ENCODE measurements at places on chromosomes 12 and 14.

- no peak for DNase-seq
Observed at GRCh38 chr12:89655841-89656240, 52.8 kb downstream of the ATP2B1 start.

GRCh38 chr12:6822426-6823135 lies 960 bp downstream of the GPR162 start:
- DNase-seq, result no peak

DNA sequence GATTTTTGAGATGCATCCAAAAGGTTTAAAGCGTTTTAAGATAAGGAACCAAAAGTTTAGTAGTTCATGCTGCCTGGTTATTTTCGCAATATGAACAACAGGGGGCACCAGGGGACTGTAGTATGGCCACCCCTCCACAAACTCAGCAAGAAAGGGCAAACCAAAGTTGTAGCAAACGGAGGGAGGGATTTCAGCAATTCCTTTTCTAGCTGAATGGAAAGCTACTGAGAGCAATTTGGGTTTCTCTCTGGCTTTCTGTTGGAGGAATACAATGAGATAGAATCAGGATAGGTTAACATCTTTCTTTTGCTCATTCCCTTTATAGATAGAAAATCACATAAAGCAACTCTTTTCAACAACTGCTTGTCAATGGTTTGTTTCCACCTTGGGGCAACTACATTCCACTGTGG lies 62.5 kb downstream of the DRAM1 start:
- DNase-seq, result no peak

GRCh38 chr14:89746654-89747053 lies 207.9 kb downstream of the EFCAB11 start:
- no peak for DNase-seq

DNA sequence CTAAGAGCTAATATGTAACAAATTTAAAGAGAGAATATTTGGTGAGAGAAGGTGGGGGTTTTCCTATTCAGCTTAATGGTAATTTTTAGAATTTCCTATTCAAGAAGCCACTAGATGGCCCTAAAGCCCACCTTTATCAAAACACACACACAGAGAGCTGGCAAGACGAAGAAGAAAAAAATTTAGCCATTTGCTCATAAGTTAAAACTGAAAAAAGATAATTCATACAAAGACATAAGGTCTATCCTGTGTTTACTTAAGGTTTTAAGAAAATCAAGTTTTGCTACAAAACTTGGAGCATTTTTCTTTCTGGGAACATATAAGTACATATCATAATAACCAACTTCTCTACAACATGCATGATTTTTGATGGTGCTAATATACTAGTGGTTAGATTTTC lies 46.8 kb upstream of the PCED1B start:
- DNase-seq, result no peak

DNA sequence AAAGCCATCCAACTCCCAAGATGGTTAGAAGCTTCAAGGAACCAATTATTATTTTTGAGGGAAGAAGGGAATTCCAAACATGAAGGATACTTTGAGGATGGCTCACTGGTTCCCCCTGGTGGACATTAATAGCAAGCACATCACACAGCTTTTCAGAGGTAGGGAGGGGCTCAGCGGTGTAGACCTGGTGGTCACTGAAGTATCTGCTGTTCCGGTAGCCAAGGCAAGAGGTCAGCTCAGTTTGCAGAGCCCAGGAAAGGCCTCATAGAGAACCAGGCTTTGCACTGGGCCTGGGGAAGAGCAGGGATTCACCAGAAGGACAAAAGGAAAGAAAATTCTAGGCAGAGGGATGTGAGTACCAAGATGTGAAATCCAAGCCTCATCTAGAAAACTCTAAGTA lies 118.7 kb downstream of the KSR2 start:
- DNase-seq, result no peak

DNA sequence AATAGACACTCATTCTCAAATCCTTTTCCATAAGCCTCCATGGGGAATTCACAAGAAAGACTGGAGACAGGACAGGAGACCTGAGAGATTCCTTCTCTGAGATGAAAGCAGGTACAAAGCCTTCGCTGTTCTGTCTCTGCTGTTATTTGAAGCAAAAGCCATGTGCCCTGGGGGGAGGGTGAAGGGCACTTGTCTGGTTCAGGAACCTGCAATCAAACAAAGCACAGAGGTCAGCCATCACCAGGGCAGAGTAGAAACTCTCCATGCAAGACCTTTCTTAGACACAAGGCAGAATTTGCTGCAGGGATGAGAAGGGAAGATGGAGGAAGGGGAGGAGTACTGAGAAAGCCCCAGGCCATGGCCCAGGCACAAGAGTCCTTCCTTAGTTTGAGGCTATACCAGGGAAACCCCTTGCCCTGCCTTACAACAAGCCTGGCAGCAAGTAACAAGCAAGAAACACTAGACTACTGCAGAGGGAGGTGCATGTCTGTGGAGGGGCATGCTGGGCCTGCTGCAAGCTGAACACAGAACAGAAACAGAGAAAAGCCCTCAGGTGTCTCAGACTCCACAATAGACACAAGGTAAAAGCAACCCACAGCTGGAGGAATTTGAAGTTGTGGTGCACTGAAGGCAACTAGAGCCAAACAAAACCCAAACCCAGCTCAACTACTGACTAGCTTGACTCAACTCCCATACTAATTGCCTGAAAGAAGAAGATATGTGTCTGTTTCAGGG lies 7.8 kb upstream of the ART4 start:
- no peak for DNase-seq

DNA sequence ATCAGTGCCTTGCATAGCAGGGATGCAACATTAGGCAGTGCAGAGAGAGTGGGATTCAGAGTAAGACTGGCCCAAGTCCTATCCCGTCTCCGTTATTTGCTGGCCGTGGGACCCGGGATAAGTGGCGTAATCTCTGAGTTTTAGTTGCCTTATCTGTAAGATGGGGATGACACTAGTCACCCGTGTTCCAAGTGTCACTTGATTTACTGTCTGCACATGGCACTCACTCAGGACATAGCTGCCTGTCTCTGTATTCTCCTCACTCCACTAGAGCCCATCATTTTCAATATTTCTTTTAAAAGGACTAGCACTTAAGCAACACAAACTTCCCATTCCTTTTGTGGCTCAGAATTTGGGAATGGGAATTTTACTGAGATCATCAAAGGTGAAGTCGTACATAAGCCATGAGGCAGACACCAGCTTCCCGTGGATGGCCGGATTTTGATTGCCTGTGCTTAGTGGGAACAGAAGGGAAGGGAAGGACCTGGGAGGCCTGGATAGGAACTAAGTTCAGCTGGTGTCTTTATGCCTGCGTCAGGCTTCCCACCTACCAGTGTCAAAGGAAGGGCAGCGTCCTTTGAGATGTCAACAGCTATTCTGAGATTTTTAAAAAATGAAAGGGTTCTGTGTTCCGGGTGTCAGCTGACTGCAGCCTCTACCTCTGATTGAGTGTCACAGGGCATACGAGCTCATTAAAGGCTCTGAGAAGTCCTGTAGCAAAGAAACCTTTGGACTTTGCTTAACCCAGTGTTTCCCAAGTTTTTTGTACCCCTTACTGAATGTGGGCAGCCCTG lies 361.4 kb downstream of the CACNA1C start:
- no peak for DNase-seq

- no peak for DNase-seq
Observed at GRCh38 chr14:51507906-51508511, 143.7 kb upstream of the FRMD6 start.

DNA sequence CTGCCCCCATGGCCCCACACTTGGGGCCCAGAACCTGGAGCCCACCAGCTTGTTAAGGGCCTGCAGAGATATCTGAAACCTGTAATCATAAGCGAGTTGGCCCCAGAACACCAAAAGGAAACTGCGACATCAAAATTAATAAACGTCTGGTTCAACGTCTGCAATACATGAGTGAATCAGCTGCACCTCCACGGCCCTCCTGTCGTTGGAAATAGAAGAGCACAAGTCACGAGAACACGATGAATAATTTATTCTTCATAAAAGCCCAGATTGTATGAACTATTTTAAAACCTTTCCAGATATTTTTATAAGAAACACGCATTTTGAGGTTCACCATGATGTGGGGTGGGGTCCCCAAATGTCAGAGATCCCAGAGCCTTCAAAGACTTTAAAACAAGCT lies 9.7 kb upstream of the CMKLR1 start:
- DNase-seq, result no peak

DNA sequence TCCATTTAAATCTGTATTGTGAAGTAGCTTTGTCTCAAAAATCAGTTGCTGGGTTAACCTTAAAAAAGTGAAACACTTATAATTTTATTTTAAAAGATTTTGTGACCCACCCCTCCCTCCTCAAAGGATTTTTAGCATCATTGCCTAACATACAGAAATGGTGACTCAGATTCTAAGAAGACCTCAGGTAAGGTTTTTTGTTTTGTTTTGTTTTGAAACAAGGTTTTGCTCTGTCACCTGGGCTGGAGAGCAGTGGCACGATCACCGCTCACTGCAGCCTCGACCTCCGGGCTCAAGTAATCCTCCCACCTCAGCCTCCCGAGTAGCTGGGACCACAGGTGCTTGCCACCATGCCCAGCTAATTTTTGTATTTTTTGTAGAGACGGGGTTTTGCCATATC lies 74.2 kb downstream of the GNS start:
- no peak for DNase-seq

DNA sequence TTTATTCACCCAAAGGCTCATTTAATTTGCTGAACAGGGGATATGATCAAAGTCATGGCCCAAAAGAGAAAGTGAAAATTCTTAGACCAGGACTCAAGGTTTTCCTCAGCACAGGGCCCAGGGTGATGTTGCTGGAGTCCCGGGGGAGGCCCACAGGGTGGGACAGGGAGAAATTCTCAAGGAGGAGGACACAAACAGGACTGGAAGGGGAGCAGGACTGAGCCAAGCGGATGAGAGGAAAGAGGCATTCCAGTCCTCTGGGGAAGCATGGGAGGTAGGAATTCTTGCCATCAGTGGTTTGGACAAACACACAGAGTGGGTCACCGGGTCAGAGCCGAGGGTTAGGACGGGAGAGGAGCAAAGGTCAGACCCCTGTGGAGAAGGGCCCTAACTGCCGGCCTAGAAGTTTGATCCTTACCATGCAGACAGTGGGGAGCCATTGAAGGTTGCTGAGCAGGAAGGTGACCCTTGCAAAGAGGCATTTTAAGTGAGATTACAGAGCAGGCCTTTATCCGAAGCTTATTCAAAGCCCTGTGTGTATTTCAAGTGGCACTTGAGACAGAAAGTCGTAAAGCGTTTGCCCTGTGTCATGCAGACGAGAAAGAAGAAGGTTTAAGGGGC lies 68.4 kb upstream of the PTGR2 start:
- no peak for DNase-seq

- DNase-seq, result no peak
Observed at GRCh38 chr14:42421377-42422078, 814.9 kb downstream of the LRFN5 start.

DNA sequence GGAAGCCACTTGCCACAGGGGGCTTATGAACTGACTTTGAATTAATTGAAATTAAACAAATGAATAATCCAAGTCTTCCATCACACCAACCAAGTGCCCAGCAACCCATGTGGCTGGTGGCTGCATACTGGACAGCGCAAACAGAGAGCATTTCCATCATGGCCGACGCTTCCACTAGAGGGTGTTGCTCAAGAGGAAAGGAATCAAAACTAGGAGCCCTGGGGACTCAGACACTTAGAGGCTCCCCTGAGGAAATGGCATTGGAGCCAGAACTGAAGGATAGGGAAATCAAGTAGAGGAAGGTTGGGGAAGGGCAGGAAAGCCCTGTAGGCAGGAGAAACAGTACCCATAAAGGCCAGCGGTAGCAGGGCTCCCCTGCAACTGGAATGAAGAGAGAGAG lies 50.6 kb upstream of the NUAK1 start:
- no peak for DNase-seq

- no peak for DNase-seq
Observed at GRCh38 chr12:92278378-92278828, 132.8 kb upstream of the BTG1 start.

DNA sequence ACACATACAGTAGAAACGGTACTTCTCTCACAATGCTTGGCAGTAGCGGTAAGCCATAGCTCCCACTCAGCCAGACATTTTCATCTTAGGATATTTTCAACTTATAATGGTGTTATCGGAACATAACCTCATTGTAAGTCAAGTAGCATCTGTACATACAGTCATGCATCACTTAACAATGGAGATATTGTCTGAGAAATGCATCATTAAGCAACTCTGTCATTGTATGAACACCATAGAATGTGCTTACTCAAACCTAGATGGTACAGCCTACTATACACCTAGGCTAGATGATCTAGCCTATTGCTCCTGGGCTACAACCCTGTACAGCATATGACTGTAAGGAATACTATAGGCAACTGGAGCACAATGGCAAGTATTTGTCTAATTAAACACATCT lies 40.8 kb downstream of the RPS6KA5 start:
- no peak for DNase-seq

DNA sequence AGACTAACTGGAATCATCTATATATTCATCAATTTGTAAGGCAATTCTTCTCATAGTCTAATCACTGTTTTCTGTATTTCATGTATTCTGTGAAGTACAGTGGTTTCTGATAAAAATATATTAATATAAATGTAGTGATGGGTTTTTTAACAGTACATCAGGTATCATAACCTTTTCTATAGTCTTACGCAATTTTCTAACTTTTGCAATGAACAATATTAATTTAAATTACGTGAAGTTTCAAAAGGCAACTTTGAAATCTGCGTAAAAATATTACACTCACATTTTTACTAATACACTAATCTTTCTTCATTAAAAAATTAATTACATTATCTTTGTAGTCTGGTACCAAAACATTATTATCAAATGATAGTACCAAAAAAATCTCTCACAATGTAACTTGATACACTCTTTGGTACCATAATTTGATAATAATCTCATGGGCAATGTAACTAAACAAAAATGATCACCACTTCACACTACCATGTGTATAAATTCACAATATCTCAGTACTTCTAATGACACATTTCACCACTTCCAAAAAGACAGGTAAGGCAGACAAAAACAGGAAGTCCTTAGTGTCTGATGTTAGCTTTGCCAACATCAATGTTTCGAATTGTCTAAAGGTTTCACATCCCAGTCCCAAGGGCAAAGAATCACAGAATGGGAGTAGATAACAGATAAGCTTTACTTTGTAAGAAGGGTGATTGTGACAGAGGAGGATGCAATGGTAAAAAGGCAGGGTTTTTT lies 8.7 kb downstream of the DNAI7 start:
- DNase-seq, result no peak

- no peak for DNase-seq
Observed at GRCh38 chr14:81331229-81332021, 68.7 kb downstream of the STON2 start.

GRCh38 chr12:13661005-13661887 lies 320.2 kb downstream of the GRIN2B start:
- no peak for DNase-seq

- DNase-seq, result no peak
Observed at GRCh38 chr14:104081951-104082464, 3.5 kb upstream of the ASPG start.

All from activated CD4-positive, CD25-positive, alpha-beta regulatory T cell treated with anti-CD3 and anti-CD28 coated beads, Interleukin-2, amount 50 U/mL, for 72 hours (primary cell).